ENCODE measurements at places on chromosomes 3 and 15.

- DNase-seq = no peak
These were observed 32.4 kb upstream of the SPPL2A start for GRCh38 chr15:50797926-50798325.

DNA sequence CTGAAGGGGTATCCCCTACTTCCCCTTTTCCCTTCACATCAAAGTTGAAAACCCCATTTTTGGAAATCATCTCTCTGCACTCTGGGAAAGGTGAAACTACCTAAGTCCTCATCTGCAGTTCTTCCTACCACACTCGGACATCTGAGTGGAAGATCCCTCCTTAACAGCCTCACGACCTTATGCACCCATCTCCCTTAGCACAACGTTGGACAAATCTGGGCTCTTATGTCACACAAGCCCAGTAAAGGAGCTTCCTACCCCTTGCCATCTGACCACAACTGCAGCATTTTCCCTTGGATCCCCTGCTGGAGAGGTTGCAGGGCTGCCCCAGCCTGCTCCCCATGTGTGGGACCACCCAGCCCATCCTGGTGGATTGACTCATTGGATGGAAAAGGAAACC, 252.1 kb upstream of the ST8SIA2 start:
- DNase-seq = no peak

- DNase-seq = no peak
These were observed 172.8 kb downstream of the KLF13 start for GRCh38 chr15:31499236-31499952.

GRCh38 chr3:126341755-126342150, 15.5 kb downstream of the KLF15 start:
- DNase-seq = no peak

GRCh38 chr15:41553731-41554130, 5.3 kb upstream of the TYRO3 start:
- DNase-seq = peak; percentile 29

DNA sequence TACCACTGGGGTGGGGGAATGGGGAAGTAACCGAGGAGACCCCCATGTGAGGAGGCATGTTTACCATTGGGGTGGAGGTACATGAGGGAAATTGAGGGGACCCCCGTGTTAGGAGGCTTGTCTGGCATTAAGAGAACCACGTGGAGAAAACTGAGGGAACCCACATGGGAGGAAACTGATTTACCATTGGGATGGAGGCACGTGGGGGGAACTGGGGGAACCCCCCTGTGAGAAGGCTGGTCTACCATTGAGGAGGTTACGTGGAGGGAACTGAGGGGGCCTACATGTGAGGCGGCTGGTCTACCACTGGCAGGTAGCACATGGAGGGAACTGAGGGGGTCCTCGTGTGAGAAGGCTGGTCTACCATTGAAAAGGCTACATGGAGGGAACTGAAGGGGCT, 159.4 kb downstream of the FBLN2 start:
- DNase-seq = no peak

DNA sequence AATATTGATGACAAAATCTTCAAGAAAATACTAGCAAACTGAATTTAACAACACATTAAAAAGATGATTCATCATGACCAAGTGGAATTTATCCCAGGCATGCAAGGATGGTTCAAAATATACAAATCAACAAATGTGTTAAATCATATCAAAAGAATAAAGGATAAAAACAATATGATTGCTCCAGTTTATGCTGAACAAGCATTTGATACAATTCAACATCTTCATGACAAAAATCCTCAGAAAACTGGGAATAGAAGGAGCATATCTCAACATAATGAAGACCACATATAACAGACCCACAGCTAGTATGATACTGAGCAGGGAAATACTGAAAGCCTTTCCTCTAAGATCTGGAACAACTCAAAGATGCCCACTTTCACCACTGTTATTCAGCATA, 352.3 kb downstream of the PYDC2 start:
- DNase-seq = no peak

GRCh38 chr3:104137116-104137515, 1229.6 kb upstream of the ALCAM start:
- DNase-seq = no peak

- DNase-seq = no peak
These were observed 14.1 kb upstream of the OSBPL11 start for GRCh38 chr3:125609384-125609783.

DNA sequence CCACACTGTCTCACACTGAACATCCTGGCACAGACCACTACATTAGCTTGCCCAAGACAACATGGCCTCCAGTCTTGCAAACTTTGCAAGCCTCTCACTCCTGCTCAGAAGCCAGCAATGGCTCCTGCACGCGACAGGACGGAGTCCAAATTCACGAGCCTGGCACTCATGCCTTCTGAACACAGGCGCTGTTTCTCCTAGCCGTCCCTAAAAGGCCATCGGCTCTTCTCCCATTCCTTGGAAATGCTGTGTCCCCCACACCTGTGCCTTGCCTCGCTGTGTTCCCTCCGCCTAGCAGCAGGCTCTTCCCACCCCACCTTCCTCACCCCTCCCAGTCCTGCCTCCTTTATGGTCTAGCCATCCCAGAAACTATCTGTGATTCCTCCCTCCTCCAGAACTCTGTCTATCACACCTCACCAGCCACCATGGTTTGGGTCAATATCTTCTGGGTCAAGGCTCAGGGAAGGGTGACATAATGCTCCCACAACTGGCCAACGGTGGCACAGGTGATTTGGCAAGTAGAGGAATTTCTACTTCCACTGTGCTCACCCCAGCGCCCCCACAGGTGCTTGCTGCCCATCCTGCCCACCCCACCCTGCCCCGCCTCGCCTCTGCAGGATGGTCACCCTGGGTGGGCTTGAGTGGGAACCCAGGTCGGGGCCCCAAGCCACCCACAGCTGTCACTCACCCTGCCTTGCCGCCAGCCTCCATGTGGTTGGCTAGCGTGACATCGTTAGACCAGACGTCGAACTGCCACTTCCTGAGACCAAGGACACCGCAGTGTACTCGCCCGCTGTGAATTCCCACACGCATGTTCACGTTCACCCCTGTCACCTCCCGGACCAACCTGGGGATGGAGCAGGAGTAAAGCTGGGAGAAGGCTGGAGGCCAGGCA, 120.7 kb downstream of the ADCY5 start:
- DNase-seq = no peak

DNA sequence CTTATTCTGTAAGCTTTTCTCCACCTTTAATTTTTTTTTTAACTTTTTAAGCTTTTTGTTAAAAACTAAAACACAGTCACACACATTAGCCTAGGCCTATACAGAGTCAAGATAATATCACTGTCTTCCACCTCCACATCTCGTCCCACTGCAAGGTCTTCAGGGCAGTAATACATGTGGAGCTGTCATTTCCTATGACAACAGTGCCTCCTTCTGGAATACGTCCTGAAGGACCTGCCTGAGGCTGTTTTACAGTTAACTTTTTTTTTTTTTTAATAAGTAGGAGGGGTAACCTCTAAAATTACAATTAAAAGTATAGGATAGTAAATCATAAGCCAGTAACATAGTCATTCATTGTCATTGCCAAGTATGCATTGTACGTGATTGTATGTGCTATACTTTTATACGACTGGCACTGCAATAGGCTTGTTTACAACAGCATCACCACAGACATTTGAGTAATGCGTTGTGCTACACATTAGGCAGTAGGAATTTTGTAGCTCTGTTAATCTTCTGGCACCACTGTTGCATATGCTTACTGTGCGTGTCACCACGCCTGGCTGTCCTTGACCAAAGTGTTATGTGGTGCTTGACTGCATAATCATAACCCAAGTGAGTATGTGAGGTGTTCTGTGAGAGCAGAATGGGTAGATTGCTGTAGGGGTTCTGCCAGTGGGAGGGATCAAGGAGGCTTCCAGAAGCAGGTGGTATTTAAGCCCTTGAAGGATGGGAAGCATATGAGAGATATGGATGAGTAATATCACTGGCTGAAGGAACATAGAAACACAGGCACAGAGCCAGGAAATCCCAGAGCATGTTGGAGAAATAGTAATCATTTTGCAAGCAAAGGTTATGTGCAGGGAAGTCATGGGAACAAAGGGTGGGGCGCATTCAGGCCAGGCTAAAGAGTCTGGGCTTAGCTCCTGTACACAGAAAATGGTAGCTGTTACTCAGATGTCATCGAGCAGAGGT, 18.3 kb downstream of the FBXO22 start:
- peak; percentile 33 for DNase-seq

GRCh38 chr3:9206287-9206686, 43.2 kb downstream of the SRGAP3 start:
- no peak for DNase-seq

DNA sequence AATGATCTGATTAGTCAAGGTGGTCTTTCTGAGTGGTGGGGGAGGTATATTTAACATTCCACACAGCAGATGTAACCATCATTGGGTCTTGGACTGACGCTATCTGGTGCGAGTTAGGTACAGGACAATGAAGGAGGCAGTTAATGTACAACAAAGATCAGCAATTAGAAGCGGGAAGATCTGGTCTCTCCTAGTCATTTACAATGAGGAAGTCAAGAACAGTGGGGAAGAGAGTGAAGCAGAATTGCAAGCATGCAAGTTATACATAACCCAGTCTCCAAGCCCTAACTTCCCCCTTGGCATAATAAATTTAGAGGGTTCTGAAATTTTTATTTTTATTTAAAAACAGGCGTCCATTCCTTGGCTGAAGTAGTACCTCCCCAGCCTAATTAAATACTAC, 14.1 kb downstream of the GPD1L start:
- DNase-seq = no peak

GRCh38 chr3:172516318-172517214, 6.7 kb downstream of the TNFSF10 start:
- peak; percentile 81 for DNase-seq

- peak; percentile 52 for DNase-seq
These were observed 177.2 kb downstream of the ITPR1 start for GRCh38 chr3:4670352-4670751.

- no peak for DNase-seq
These were observed 27.8 kb upstream of the SPTBN5 start for GRCh38 chr15:41921639-41922038.

- DNase-seq = peak; percentile 70
These were observed 16.1 kb upstream of the C15orf61 start for GRCh38 chr15:67504796-67505195.

DNA sequence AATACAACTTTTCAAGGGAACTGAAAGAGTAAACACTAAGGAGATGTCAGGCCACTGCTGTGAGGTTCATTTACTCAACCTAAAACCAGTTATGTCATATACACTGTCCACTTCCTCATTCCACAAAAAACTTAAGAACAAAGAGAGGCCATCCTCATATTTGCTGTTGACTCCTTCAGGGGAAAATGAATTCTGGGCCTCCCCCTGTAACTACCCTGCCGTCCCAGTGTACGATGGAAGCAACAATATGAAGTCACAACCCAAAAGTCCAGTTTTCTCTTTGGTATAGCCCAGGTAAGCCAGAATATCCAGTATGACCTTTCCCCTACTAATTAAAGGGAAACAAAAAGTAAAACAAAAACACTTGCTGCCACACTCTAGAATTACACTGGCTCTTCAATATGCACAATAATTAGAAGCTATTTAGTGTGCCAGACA, 16.2 kb downstream of the CEP152 start:
- no peak for DNase-seq

GRCh38 chr3:13587442-13587841, 38.5 kb downstream of the FBLN2 start:
- no peak for DNase-seq

GRCh38 chr3:142445816-142446254, 2.0 kb downstream of the XRN1 start:
- peak; percentile 18 for DNase-seq

DNA sequence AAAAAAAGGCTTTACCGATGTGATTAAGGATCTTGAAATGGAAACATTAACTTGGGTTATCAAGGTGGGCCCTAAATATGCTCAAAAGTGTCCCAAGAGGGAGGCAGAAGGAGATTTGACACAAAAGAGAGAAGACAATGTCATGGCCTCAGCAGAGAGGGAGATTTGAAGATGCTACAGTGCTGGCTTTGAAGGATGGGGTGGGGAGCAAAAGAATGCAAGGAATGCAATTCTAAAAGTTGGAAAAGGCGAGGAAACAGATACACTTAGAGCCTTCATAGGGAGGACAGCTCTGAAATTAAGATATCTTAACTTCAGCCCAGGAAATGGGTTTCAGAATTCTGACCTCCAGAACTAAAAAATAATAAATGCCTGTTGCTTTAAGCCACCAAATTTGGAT, 314.5 kb upstream of the CCDC54 start:
- DNase-seq = peak; percentile 34

GRCh38 chr3:18189282-18190050, 235.7 kb downstream of the SATB1 start:
- DNase-seq = peak; percentile 69

- DNase-seq = no peak
These were observed 119.7 kb downstream of the WNT5A start for GRCh38 chr3:55367384-55367783.

DNA sequence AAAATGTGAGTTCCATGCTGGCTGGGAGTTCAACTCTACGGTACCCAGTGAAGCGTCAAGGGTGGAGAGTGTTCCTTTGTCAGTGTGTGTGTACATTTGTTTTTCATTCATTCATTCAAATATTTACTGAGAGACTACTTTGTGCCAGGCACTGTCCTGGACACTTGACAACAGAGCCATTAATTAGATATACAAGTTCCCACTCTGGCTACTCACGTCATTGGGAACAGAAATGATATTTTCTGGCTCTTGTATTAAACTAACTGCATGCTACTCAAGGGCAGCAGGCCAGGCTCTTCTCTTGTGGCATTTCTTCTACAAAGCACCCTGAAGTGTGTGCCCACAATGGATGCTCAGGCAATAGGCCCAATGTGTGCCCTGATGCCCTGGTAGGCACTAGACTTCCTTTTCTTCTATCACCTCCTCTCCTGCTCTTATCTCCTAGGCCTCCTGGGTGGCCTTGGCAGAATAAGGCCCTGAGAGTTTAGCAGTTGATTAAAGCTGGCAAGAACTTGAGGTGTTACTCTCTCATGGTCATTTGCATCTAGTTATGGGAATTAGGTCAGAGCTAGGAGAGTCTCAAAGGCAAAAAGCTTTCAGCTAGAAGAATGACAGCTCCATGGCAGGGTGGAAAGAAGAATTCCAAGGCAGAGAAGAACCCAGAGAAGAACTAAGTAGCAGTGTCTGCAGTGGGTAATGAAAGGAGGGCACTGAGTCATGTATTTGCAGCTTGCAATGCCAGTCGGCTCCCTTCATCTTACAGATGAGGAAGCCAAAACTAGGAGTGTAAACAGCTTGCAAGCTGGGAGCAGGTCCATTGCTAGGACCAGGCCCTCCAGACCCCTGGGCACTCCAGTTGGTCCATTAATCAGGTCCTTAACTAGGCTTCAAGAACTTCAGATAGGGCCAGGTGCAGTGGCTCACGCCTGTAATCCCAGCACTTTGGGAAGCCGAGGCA, 14.0 kb upstream of the SMAD3 start:
- DNase-seq = no peak

- DNase-seq = no peak
These were observed 168.2 kb upstream of the ROBO2 start for GRCh38 chr3:76871655-76872054.

GRCh38 chr15:70055601-70056051, 42.1 kb downstream of the TLE3 start:
- no peak for DNase-seq

GRCh38 chr3:133475245-133476010, 75.6 kb downstream of the BFSP2 start:
- no peak for DNase-seq

All from GM03348 (cell line).